ENCODE measurements at places on chromosomes 16 and 17. TPM values are rescaled to one million over a fixed set of nuclear protein-coding genes. Genes with fewer than 3 reads are reported as not detected.

HASPIN gene
- total RNA-seq = 1.8 TPM

CHST4 gene
- 0.44 TPM for total RNA-seq

SERPINF2 gene
- total RNA-seq = 1.6 TPM

ARRB2 gene
- total RNA-seq = 18.0 TPM

ADAMTS18 gene
- 49.5 TPM for total RNA-seq

ZG16 gene
- total RNA-seq = not detected

GPR139 gene
- total RNA-seq = 0.38 TPM

Measured in camera-type eye (tissue), 1 donor.